ENCODE measurements at places on chromosomes 2 and 18.

DNA sequence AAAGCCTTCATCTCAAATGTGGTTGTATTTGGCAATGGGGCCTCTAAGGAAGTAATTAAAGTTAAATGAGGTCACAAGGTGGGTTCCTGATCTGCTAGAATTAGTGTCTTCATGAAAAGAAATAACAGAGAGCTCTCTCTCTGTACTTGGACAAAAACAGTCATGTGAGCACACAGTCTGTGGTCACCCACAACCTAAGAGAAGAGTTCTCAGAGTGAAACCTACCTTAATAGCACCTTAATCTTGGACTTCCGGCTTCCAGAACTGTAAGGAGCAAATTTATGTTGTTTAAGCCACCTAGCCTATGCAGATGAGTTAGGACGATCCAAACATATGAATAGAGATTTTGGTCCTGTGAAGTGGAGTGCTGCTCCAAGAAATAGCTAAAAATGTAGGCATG, 758.9 kb downstream of the LRRTM4 start:
- no peak for DNase-seq

- no peak for DNase-seq
These were observed 50.6 kb upstream of the TMEFF2 start for GRCh38 chr2:192245329-192245728.

DNA sequence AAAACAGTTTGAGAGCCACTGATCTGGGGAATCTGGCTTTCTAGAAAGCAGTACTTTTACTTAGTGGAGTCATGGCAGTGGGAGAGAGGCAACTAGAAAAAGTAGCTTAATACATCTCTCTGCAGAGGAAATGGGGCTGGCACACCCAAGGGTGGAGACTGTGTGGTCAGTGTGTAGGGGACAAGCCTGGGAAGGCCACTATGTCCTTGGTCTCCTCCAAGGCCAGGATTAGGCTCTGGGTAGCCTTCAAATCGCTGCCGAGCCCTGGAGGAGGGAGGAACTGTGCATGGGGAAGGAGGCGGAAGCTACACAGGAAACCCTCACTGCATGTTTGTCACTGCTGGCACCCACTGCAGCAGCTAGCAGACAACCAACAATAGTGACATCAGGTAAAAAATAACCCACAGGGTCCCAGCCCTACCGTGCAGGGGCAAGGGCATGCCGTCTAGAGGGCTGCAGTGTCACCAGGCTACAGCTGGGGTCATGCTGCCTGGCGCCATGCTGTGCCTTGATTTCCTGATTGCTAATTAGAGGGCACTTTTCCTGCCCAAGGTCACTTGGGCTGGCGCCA, 34.8 kb downstream of the LBH start:
- peak; percentile 33 for DNase-seq

DNA sequence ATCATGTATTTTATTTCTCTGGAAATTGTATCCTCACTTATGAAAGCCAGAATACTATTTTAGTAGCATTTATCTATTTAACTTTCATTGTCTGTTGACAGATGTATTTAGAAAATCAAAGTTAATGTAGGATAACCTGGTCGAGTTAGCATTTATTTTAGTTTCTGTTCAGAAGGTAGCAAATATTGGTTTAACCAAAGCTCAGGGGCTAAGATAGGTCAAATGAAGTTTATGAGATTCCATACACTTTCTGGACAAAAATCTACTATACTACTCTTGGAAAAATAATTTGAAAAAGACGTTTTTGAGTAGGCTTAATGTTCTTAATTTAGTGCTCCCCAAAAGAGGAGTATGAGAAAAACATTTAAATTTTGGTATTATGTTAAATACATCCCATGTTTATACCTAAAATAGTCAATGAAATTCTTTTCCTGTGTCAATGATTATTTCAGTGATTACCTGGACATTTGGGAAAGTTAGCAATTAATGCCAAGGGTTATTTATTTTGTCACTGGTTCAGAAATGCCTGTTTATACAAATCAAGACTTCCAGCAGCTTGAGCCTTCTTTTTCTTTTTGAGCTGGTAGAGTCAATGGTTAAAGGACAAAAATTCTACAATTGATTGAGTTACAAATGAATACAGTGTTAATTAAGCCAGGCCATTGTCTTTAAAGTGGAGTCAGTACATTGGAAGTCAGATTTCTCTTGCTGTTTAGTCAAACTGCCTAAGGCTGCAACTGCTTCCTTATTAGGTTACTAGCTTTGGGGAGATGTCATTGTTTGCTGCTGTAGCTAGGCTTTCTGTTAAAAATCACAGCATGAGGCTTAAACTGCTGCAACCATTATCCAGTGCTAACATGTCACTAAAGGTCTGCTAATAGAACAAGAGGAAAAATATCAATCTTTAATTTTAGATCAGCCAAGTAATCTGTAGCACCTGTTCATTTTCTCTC, 182.3 kb downstream of the CAMKMT start:
- no peak for DNase-seq

DNA sequence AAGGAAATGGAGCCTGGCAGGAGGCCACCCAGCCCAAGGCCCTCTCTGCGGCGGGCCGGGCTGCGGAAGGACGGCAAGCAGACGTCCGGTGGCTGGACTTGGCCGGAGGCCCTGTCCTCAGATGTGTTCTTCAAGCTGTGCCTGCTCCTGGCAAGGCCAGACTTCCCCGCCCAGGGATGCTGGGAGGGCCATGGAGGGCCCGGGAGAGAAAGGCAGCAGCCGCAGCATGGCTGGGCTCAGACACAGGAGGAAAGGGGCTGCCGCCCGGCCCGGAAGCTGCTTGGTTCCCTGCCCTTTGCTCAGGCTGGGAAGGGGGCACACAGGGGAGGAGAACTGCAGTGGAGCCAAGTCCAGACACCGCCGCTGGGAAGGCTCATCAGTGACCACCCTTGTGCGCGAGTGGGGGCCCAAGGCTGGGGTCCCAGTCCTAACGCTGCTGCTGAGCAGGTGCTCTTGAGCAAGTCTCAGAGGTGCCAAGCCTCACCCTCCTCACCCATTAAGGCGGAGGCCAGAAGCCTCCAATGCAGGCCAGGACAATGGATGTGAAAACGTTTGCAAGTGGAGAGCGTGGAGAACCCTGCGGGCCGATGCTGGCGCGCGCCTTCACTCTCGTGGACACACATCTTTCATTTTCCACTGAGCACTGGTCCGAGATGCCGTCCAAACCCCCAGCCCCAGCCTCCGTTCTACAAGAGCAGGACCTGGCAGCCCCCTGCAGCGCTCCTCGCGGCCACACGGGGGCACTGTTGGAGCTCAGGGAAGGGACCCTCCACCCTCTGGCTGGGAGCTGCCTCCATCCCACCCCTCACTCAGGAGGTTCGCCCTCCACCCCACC, 7.9 kb downstream of the CROCC2 start:
- DNase-seq = no peak

GRCh38 chr2:45404807-45405297, 206.2 kb downstream of the SRBD1 start:
- DNase-seq = no peak

- DNase-seq = no peak
These were observed 38.3 kb upstream of the RMDN2 start for GRCh38 chr2:37886745-37887144.

GRCh38 chr2:240121675-240122074, 14.4 kb downstream of the COPS9 start:
- DNase-seq = no peak

DNA sequence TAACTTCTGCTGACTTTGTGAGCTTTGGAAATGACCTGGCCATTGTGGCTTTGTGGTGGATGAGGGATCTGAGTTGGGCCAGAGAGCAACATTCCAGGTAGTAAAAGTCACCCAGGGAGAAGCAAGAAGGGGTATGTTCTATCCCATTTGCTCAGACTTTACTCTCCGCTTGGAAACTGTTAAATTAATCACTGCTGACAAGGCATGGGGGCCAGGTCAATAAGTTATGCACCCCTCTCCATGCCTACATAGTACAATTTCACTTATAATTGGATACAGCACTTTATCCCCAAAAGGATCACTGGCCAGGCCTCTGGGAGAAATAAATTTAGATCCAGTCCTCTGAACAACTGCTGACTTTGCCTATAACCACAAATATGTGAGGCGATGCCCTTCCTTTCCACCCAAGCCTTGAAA, 92.1 kb downstream of the RPRM start:
- DNase-seq = no peak

DNA sequence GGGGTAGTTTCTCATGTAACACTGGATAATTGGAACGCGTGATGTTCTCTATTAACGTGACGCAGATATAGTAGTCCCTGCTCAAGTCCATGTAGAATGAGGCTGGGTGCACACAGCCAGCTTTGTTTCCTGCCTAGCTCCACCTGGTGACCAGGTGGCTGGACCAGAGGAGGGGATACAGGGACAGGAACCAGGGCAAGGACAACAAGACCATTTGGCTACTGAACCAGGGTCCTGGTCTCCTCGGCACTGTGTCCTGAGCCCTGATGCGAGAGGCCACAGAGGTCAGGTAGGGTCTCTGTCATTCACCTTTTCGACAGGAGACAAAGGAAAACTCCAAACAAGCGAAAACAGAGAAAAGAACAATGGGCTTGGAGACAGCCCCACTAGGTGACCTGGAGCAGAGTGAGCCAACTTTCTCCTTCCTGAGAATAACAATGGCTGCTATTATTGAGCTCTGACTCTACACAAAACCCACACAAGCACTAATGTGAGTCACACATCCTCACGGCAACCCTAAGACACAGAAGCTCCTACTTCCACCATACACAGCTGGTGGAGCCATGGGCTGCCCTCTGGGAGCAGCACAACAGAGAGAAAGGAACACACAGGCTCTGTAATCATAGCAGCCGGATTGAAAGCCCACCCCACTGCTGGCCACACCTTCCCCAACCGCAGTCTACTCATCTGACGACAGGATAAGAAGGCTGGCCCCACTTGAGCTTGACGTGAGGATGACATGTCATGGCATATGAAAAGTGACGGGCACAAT, 67.3 kb upstream of the TEX51 start:
- no peak for DNase-seq

DNA sequence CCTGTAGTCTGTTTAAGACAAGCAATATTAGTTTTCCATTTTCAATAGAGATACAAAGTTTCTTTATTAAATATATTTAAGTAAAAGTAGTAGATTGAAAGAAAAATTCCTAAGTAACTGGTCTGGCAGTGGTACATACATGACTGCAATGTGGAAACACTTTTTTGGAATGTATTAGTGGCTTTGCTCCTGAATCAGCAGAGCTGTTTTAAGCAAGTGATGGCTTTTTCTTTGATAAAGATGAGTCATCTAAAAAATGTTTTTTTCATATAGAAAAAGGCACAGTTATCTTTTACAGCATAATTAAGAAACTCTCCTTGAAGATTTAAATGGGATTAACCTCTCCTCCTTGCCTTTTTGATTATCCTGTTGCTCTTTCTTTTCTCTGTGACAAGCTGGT, 34.9 kb downstream of the KDM3A start:
- DNase-seq = no peak

GRCh38 chr2:7191932-7192331, 274.7 kb downstream of the RNF144A start:
- no peak for DNase-seq

DNA sequence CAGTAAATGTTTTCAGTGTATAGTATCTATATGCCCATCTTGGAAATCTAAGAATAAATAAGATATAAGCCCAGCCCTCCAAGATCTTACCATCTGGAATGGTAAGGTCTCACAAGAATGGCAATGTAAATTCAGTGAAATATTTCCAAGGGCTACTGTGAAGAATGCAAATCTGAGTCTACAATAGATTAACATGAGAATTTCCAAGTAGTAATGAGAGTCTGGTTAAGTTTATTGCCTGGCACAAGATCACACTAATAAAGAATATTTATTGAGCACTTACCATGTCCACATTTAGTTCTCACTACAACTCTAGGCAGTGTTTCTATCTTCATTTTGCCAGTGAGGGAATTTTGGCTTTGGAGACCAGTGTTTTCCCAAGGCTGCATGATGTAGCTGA, 623.9 kb downstream of the NRXN1 start:
- no peak for DNase-seq

DNA sequence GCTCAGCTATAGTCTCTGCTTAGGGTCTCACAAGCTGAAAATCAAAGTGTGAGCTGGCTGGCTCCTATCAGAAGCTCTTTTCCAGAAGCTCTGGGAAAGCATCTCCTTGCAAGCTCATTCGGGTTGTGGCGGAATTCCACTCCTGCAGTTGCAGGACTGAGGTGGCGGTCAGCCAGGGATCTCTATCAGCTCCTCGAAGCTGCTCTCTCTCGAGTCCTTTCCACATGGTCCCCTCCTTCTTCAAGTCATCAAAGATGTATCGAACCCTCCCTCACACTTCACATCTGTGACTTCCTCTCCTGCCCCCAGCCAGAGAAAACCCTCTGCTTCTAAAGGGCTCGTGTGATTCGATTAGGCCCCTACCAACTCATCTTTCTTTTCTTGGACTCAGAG, 141.7 kb downstream of the ZFP36L2 start:
- no peak for DNase-seq

DNA sequence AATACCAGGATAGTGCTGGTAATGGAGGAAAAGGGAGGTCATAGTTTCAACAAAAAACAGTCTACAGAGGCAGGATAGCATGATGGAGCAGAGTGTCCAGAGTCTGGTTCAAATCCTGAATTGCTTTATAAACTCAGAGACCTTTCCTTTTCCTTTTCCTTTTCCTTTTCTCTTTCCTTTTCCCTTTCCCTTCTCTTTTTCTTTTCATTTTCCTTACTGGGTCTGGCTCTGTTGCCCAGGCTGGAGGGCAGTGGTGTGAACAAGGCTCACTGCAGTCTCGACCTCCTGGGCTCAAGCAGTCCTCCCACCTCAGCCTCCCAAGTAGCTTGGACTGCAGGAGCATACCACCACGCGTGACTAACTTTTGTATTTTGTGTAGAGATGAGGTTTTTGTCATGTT, 31.7 kb downstream of the GIGYF2 start:
- DNase-seq = no peak

DNA sequence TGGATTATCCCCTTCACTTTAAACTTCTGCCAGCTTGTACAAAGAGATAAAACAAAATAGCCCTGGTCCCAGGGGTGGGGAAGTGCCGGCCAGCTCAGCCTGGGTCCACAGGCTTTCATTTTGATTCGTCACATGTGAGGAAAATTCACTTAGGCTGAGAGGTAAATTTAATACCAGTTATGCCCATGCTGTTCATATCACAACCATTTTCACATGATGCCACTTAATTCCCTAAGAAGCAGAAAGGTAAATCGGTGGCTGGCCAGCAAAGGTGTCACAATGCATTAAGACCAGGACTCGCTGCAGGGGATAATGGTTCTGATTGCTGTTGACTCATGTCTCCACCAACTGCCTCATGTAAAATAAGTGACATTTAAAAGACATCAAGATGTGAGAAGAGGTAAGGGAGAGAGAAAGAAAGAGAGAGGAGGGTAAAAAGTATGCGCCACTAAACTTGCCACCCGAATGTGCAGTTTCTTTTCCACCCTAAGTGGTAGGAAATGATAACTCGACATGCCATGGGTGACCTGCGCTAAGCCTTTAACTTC, 261.0 kb upstream of the SIX3 start:
- DNase-seq = no peak

All from HL-60 (cell line).